T-helper 9 cell (primary cell): ENCODE measurements at places on chromosomes 7 and 10.

GRCh38 chr10:43002596-43002995 lies 74.3 kb upstream of the RET start:
- DNase-seq: no peak

DNA sequence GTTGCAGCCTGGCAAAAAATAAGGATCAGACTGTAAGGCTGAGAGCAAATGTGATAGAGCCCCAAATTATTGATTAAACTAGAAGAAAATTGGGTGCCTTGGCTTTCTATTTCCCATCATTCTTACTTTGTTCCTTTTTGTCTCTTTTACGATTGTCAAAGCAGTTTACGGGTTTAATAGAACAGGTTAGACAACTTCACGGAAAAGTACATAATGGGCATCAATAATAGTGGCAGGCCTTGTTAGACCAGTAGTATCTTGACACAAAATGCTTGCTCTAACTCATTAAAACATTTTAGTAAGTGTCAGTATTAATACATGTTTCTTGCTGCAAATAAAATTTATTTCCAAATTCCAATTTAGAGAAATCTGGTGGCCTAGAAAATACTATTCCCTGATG lies 14.5 kb upstream of the GGCT start:
- no peak for DNase-seq

GRCh38 chr10:22320591-22321155 lies at the start of gene BMI1:
TSS of gene BMI1 (plus strand) at chr10:22321099. CDS start at chr10:22326450, 5,351 bp downstream.
- DNase-seq: peak; percentile 65

GRCh38 chr10:91247360-91248111 lies 27.1 kb downstream of the PCGF5 start:
- no peak for DNase-seq

- no peak for DNase-seq
Measured at GRCh38 chr7:97015756-97016380, 8.8 kb downstream of the DLX5 start.

DNA sequence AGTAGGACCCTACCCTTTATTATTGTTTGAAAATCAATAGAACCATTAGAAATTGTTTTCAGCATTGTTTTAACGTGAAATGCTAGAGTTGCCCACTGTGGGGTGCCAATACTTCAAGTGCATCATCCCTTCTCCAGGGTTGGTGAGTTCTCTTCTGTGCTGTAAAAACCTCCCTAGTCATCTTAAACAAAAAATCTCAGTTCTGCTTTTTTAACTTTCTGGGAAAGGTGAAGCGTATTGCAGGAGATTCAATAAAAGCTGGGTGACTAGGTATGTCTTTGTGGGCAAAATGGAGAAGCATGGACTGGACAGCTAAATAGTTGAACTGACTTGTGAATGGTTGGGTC lies 699.1 kb downstream of the SUGCT start:
- DNase-seq: no peak

GRCh38 chr7:80482950-80483349 lies 28.9 kb downstream of the GNAT3 start:
- no peak for DNase-seq

DNA sequence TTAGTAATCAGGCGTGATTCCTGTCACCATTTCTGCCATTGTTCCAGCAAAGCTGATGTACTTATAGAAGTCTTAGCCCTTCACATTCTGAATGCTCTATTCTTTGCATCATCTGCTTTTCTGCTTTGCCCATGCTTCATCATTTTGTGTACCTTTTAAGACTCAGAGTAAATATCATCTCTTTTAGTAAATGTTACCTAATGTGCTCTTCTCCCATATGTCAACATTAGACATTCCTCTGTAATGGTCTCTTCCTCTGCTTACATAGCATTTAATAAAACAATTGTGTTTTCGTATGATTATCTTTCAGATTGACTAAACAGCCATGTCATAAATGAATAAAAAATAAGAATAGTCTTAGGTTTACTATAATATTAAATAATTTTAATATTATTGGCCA lies 719.6 kb upstream of the GRM3 start:
- no peak for DNase-seq

- DNase-seq: no peak
Measured at GRCh38 chr7:20223356-20223755, 6.2 kb upstream of the MACC1 start.

- DNase-seq: no peak
Measured at GRCh38 chr10:11238893-11239292, 221.2 kb downstream of the CELF2 start.

DNA sequence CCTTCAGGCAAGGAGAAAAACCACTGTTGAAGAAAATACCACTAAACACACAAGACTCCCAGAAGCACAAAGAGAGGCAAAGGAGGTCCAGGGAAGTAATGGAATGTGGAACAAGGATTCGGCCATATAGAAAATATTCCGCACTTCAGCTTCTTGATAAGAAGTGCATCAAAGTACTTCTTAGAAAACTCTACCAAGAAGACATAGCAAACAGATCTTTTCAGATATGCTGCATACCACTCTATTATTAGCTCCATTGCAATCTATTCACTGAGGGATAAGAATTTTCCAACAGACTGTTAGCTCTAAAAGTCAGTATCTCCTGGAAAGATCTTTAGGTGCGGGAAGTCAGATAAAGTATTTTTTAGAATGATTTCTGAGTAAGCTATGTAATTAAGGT lies 231.8 kb downstream of the WDR11 start:
- DNase-seq: no peak

DNA sequence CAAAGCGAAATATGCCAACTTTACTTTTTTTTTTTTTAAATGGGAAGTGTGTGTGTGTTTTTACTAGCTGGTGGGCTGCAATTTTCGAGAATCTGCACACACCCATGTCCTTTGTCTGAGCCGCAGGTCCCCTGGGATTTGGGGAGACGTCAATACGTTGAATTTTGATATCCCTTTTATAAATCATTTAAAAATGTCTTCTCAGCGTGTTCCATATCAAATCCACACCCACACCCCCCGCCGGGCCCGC lies 404 bp upstream of the FMC1 start:
- no peak for DNase-seq
